ENCODE measurements at places on chromosomes 3 and 15. TPM values are rescaled to one million over a fixed set of nuclear protein-coding genes. Genes with fewer than 3 reads are reported as not detected.

Gene GOLGA8S
- not detected for total RNA-seq

Gene PLA2G4E
- not detected for total RNA-seq

Gene CLDN18
- not detected for total RNA-seq

Gene TBC1D2B
- total RNA-seq, result 14.6 TPM

Gene CX3CR1
- 0.02 TPM for total RNA-seq

Gene USP50
- total RNA-seq, result not detected

Gene TRIM69
- total RNA-seq, result 37.2 TPM

DNA sequence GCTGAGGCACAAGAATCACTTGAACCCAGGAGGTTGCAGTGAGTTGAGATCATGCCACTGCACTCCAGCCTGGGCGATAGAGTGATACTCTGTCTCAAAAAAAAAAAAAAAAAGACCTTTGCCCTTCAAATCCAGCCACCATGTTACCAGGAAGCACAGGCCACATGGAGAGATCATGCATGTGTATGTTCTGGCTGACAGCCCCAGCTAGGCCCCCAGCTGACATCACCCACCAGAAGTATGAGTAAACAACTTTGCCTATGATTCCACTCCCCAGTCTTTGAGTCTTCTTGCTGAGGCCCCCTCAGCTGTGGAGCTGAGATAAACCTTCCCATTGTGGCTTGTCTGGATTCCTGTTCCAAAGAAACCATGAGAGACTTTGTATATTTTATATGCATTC is 3.3 kb upstream of the ARIH2 start:
- DNase-seq, result no peak

DNA sequence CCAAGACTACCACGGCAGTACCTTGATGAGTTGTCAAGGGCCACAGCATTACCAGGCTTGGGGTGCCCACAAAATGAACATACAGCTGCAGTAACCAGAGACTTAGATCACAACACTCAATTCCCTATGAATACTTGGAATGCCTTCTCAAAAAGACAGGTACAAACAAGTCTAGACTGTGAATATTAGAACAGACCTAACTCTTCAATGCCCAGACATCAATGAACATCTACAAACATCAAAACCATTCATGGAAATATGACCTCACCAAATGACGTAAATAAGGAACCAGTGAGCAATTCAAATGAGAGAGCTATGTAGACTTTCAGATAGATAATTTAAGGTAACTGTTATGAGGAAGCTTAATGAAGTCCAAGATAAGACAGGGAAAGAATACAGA is 185.1 kb upstream of the POU1F1 start:
- no peak for DNase-seq

DNA sequence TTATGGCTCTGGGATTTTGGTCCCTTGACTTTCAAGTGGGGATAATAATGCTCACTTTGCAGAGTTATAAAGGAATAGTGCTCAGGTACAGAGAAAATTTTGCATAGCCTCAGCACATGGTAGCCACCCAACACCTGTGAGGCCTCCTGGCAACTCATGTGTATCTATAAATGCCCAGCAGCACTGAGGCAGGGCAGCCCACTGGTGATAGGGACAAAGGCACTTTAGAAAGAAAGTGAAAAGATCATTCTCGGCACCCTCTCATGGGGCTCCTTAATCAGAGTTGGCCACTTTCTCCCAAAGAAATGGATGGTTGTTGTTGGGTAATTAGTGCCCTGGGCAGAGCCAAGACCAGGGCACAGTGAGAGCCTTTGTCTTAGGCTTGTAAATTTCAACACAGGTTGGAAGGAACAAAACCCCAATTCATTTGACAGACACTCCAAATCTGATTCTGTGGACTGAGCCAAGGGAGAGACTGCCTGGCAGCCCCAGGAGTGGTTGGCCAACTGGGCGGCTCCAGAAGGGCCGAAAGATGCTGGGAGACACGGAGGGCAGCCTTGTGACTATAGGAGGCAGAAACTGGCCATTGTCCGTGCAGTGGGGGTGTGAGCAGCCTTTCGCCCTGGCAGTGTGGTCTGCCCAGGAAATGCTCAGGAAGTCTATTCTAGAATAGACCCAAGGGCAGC is 213.2 kb upstream of the RGMA start:
- no peak for DNase-seq

DNA sequence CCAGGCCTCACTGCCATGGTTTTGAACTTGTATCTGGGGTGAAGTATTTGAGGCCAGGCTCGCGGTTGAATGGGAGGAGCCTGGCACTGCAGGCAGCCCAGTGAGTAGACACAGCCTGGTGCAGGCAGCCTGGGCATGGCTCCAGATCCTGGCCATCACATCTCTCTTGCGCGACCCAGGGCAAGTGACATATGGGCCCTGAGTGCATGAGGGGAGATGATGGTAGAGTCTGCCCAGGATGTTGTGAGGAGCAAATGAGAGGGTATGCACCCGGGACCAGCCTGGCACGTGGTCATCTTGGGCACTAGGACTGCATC is 103.5 kb downstream of the TBC1D2B start:
- DNase-seq, result peak; percentile 85

DNA sequence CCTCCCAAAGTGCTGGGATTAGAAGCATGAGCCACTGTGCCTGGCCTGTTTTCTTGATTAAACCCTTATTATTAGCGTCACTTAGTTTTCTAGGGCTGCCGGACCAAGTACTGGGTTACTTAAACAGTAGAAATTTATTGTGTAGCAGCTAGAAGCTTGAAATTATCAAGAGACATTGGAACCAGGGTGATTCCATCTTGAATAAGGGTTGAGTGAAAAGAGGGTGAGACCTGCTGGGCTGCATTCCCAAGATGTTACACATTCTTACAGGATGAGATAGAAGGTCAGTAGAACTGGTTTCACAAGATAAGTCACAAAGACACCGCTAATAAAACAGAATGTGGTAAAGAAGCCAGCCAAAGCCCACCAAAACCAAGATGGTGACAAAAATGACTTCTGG is 18.6 kb upstream of the FSTL1 start:
- peak; percentile 90 for DNase-seq

- DNase-seq, result no peak
Measured at GRCh38 chr15:81322676-81323253, 1.2 kb downstream of the STARD5 start.

- no peak for DNase-seq
Measured at GRCh38 chr3:40042752-40043443, 233.5 kb downstream of the MYRIP start.

DNA sequence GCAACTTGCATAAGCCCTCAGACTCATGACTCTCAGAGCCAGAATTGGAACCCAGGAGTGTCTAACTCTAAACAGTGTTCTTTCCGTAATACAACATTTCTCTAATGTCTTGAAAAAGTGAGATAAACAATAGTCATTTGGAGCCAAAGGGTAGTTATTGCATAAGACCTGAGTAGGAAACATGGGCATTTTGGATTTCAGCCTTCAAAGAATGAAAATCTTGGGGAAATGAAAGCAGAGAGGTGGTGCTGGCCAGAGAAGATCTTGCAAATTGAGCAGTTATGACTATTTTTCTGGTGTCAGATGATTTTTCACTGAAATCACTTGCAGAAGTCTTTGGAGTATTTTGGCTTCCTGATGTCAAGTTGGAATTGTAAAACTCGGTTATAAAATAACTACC is 379.4 kb downstream of the DIPK2A start:
- DNase-seq, result no peak

DNA sequence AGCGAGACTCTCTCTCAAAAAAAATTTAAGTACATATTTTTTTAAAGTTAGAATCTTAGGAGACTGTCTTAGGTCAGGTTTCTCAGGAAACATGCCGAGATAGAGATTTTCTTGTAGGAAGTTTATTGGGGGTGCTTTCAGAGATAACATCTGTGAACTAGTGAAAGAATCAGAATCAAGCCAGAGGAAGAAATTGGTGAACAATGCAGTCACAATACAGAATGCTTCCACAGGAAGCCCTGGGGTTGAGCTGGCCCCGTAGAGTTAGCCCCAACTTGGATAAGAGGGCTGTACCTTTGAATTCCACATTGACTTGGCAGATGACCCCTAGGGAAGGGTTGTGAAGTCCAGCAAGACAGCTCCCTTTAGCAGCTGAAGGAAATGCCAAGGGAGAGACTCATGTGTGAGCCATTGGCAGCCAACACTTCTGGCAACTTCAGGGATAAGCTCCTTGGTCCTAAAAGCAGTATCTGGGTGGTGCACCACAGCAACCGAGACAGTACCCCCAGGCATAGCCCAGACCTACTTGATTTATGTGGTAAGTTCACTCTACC is 7.1 kb upstream of the PLCB2 start:
- peak; percentile 86 for DNase-seq

DNA sequence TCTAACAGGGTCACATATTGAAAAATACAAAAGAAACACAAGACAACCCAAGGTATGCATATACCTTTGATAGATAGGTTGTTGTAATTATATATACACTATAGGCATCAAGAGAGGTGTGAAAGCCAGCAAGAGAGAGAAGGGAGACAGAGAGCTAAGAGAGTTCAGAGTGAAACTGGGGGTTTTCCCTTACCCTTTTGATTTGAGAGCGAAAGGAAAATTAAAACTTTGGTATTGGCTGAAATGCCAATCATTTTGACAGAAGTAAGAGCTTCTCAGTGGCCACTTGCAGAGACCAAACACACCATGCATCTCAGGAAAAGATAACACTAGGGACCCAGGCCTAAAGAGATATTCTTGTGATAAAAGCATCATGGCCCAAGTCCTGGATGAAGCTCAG is 183.6 kb downstream of the SHOX2 start:
- no peak for DNase-seq

- no peak for DNase-seq
Measured at GRCh38 chr3:58296269-58296668, 9.8 kb upstream of the RPP14 start.

- no peak for DNase-seq
Measured at GRCh38 chr3:39413691-39414420, 7.3 kb downstream of the RPSA start.

GRCh38 chr15:73321496-73322450 is 47.0 kb downstream of the HCN4 start:
- no peak for DNase-seq

All from M059J (cell line).